Activated CD4-positive, CD25-positive, alpha-beta regulatory T cell treated with anti-CD3 and anti-CD28 coated beads, Interleukin-2, amount 50 U/mL, for 24 hours (primary cell): ENCODE measurements at places on chromosomes 16 and 17.

DNA sequence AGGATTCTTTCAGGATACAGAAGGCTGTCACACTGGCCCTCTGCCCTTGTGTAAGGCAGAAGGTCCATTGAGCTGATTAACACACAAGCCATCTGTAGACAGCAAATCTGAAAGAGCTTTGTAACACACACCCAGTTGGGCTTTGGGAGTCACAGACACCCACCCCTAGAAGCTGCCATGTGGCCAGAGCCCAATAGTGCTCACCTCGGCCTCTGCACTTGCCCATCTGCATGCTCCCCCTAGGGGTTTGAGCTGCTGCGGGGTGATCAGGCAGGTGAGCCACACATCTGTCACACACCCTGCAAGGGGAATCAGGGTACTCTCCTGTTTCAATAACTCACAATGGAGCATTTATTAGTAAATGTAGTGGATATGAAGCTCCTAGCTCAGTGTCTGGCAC lies 138.3 kb downstream of the CHD9NB start:
- ATAC-seq, result no peak

DNA sequence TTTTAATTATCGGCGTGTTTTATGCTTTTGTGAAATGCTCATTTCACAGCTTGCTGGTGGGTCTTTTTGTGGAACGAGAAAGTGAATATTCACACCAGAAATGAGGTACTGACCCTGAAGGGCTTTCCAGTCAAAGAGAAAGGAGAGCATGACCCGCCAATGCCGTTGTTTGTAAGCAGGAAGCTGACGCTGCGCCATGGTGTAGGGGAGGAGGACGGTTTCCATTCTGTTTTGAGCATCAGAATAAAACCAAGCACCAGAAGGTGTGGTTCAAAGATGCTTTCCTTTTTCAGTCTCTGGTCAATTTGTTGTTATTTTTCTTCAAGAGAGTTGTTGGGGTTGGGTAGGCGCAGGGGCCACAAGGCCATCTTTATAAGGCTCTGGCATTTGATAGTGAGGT lies 669.3 kb downstream of the WWOX start:
- ATAC-seq, result peak; percentile 27

GRCh38 chr16:24841291-24841690 lies 4.5 kb upstream of the SLC5A11 start:
- no peak for ATAC-seq

DNA sequence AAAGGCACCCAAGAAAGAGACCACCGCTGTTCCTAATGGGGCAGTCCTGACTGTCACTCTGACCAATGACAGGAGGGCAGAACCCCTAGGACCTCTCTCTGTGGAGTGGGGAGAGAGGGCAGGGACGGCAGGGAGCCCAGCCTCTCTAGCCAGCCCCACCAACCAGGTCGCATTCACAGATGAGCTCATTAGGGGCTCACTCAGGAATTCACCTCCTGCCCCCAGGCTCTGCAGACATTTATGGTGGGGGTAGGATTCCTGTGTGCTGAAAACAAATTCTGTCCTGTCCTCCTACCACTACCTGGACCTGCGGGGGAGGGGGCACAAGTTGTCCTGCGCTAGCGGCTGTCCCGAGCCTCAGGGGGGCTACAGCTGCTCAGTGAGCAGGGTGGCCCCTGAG lies 27.7 kb upstream of the GPRC5C start:
- ATAC-seq, result no peak

DNA sequence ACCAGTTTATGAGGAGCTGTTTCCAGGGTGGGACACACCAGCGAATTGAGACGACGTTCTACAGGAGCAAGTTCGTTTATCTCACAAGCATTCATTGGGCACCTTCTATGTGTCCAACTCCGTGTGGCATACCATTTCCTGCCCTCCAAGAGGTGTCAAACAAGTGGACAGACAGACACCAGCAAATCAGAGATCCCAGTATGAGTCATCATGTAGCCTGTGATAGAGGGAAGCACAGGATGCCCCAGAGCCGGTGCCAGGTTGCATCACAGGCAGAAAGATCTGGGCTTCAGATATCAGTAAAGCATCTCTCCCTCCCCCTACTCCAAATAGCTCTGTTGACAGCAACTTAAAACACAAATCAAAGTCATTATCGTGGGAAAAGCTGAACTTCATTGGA lies 31.8 kb upstream of the MAF start:
- ATAC-seq, result no peak

DNA sequence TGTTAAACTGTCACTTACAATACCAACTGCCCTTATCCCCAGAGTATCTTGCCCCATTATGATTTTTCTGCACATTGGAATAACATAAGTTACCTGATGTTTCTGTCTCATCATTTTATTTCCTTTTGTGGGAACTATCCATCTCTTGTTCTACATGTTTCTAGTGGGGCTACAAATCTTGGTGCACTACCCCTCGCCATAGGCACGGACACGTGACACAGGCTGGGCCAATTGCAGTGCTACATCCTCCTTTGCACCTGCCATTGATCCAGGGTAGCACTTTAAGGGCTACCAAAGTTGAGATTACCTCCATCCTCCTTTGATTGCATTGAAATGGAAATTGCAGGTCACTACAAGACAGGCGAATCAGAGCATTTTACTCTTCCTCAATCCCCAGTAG lies 14.2 kb upstream of the SYT17 start:
- no peak for ATAC-seq

GRCh38 chr16:73313950-73314349 lies 266.0 kb upstream of the ZFHX3 start:
- ATAC-seq, result no peak

GRCh38 chr17:7894866-7895265 lies 6.3 kb downstream of the CHD3 start:
- ATAC-seq, result no peak

GRCh38 chr17:74453665-74454196 lies 12.7 kb upstream of the CD300A start:
- ATAC-seq, result peak; percentile 86

DNA sequence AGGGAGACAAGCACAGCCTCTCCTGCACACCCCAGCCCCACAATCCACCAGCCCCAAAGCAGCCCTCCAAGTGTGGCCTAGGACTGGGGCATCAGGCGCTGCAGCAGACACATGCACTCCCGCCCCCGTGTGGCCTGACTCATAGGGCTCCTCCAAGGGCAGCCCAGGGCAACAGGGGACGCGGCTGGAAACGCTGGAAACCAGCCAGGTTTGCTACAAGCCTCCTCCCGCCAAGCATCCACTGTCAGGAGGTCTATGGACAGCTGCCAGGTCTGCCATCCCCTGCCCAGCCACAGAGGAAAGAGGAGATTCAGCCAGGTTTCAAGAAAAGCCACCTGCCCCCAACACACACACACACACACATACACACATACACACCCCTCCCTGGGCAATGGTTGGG lies 25.8 kb downstream of the SRCIN1 start:
- ATAC-seq, result no peak

- no peak for ATAC-seq
Observed at GRCh38 chr16:59701963-59702930, 968.1 kb upstream of the GOT2 start.

GRCh38 chr16:21224800-21225199 lies 8.7 kb upstream of the ANKS4B start:
- ATAC-seq, result no peak

DNA sequence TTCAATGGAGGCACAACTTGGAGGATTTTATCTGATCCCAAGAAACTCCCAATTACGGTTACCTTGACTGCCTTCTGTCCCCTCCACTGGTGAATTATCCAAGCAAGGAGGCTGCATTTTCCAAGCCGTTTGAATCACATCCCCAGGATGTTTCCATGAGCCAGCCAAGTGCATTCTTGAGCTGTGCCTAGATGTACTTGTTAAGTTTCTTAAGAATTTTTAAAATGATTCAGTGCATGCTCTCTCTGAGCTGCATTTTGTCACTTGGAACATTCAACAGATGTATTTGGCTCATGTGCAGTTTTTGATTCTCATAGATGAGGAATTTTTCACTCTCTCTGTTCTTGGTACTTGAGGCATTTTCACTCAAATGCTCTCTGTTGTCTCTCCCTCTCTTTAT lies 202.6 kb upstream of the MYOCD start:
- no peak for ATAC-seq
